Nucleus accumbens (tissue), 56 donors: ENCODE measurements at places on chromosomes 6 and 20.

GRCh38 chr6:26330859-26331217 lies 34.2 kb upstream of the BTN3A2 start:
- DNase-seq: no peak

DNA sequence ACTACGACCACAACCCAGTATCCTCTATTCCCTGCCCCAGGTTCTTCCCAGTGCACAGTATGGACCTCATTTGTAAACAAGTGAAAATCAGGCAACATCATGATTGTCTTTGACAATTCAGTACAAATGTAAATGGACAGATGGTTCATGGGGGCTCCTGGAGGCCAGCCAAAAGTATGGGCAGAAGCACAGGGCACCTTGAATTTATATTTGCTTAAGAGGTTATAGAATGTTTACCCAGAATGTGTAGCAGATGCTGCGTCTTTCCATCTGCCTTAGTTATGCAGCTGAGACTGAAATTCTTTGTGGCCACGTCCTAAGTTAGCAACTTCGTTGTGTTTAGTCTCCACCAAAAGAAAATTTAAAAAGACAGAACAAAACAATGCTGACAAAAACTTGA lies 559.6 kb upstream of the NRSN1 start:
- DNase-seq: no peak

DNA sequence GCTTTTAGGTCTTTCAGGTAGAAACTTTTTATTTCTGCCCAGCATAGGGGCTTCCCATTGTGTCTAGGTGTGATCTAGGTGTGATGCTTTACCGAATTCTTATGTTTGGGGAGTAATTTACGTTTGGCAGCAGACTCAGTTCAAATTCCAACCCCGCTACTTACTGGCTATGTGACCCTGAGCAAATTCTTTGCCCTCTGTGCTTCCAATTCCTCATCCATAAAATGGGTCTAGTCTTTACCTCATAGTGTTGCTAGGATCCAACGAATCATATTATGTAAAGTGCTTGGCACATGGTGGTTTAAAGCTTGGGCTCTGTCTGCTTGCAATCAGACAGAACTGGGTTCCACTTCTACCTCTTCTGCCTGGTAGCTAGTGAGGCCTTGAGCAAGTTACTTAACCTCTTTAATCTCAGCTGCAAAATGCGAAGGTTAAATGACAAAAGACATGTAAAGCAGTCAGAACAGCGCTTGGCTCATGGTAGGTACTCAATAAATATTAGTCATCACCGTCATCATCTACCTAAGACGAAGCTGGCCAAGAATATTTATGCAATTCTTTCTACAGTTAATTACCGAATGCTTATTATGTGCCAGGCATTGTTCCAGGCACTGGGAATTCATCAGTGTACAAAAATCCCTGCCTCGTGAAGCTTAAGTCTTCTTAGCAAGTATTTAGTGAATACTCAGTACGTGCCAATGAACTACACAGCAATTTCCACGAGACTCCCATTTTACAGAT lies 1.0 kb downstream of the NSFL1C start:
- DNase-seq: no peak

DNA sequence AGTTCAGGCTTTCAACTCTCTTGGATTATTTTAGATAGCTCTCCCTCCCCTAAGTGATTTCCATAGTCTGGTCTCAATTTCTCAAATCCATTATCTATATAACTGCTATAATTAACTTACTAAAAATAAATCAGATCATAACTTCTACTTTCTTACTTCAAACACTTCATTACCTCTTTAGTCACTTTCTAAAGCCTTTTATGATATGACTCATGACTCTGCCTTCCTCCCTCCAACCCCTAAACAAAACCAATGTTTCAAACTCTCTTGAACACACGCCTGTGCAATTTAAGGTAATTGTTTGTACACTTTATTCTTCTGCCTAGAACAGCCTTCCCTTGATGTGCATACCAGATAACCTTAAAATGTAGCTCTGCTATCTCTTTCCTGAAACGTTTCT lies 100.5 kb downstream of the LMBRD1 start:
- no peak for DNase-seq

DNA sequence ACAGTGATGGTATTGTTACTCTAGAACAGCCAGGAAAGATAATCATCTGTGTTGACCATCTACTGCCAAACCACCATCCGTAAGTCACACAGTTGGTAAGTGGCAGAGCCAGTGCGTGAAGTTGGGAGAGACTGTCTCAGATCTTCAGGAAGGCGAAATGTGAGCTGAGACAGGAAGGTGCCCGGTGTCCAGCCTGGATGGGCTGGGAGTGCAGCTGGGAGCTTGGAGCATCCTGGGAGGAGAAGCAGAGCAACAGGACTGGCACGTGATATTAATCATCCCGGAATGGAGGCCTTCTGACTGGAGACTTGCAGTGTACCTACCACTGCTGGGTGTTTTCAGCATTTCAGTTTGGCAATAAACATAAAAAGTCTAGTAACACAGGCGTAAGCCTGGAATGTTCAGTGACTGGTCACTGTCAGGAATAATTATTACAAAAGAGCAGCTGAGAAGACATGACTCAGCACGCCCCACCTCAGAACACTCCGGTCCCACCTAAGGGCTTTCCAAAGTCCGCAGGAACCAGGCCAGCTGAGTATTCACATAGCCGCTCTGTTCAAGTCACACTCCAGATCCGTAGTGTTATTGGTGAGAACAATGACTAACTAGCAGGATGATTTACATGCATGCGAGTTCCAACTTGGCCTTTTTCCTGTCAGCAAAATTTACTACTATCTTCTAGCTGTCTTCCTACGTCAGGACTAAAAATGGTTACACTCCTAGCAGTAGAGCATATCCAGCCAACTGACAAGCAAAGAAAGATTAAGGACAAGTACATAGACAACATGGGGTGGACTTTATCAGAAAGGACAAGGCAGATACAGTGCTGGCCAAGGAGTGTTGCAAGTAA lies 45.1 kb upstream of the PNRC1 start:
- DNase-seq: no peak

- DNase-seq: no peak
Observed at GRCh38 chr6:108363889-108364313, 69.0 kb downstream of the AFG1L start.

DNA sequence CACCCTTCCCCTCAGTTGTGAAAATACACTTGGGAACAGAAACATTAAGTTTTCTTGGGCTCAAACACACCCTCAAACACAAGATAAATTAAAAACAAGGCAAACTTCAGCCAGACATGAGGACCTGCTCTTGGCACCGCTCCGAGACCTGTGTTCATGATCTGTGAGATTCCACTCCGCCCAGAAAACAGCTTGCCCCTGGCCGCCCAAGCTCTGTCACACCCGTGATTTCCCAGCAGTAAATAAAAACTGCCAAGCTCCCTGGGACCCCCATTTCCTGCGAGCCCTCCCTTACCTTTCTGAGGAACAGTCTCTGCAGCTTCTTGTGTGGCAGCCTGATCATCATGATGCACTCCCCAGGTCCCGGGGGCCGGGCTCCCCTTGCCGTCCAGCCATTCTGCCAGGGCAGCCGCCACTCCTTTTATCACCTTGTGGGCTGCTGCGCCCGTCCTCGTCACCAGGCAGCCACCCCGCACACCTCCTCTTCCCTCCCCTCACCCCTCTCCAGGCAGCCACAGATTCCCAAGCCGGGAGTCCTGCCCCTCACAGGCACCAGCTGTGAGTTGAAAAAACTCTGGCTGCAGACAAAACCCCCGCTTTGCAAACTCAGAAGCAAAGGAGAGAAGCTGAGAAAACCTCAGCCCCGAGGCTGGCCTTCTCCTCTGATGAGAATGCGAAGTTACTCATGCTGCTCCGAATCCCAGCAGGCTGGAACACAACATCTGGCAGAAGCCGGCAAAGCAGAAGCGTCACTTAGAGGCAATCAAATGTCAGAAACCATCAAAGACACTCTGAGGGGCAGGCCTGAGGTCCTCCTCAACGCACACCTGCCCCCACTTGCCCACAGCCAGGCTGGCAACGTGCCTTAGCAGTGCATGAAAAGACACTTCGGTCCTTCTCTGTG lies 130.4 kb upstream of the RPS6KA2 start:
- no peak for DNase-seq

GRCh38 chr20:22509090-22509842 lies 75.1 kb downstream of the FOXA2 start:
- no peak for DNase-seq

DNA sequence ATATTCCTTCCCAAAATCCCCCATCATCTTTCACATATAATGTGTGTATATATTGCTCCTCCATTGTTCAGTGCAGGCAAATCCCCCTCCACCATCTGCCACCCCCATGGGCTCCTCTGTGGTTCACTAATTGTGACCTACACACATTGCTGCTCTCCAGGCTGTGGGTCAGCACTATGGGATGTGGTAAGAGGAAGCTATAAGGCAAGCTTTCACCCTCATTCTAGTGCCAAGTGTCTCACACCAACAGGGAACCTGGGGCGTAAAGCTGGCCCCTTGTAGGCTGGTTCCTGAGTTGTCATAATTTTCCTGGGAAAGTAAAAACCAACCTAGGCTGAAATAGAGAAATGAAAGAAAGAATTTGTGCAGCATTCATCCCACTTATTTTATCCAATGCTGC lies 16.8 kb downstream of the FKBP1A start:
- no peak for DNase-seq

DNA sequence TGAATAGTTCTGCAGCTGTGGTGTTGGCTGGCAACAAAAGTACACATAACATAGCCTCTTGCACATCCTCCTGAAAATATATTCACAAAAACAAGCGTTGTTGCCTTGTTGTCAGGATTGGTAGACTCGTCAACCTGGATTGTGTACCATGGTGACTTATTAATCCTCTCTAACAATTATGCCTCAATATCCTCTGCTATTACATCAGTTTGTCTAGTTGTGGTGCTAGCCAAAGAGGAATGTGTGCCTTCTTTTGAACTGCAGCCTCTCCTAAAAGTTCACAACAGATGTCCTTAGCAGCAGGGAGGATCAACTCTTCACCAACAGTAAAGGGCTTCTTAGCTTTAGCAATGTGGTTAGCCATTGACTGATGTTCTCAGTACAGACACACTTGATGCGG lies 3.6 kb upstream of the SF3B5 start:
- DNase-seq: no peak
